ENCODE measurements at places on chromosomes 12 and 14. TPM values are rescaled to one million over a fixed set of nuclear protein-coding genes. Genes with fewer than 3 reads are reported as not detected.

KRT85 gene
- polyA plus RNA-seq, result not detected

DNA sequence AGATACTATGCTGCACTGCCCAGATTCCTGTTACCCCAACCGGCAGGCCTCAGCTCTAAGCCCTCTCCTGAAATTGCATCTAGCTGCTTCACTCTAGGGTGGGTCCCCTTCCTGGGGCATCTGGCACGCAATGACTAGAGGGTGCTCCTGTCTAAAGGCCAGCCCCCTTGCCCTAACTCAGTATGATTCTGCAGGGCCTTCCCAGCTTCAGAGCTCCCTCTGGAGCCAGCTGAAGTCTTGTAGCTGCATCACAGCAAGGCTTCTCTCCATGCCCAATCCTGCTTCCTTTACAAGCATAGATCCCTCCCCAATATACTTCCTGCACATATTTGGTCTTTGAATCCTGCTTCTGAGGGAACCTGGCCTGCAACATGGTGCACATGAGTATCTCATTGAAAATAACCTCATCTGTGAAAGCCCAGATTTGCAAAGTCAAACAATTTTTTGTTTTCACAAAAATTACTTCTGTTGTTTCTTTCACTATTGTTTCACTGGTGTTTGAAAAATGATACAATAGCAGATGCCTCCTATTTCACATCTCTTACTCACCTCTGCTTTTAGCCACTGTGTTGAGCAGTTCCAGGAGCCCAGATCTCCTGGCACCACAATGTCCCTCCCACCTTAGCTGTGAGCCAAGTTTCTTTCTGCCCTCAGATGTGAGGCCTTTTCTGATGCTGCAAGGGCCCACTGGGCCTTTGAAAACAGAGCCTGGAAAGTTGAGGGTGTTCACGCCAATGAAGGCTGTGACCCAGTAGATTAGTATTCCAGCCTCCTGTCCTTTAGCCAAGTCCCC lies 169.5 kb upstream of the EGLN3 start:
- no peak for DNase-seq

GRCh38 chr12:101902641-101903040 lies 25.3 kb downstream of the DRAM1 start:
- no peak for DNase-seq

GRCh38 chr14:104558231-104559027 lies 21.1 kb upstream of the C14orf180 start:
- no peak for DNase-seq

DNA sequence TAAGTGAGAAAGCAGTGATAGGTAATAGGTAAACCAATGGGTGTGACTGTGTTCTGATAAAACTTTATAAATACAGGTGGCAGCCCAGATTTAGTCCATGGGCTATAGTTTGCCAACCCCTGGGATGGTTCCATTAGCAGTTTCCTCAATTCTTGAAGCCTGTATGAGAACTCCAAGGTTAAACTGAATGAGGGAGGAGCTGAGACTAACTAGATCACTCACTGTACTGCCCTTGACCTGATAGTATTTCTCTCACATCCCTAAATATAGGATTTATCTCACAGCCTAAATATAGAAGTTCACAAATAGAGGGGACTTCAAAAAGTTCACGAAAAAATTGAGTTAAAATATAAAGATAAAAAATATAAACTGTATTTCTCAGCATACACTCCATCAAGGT lies 439.6 kb upstream of the CCDC196 start:
- DNase-seq, result no peak

All from right renal cortex interstitium (tissue), 3 donors.